ENCODE measurements at places on chromosomes 16 and 17.

DNA sequence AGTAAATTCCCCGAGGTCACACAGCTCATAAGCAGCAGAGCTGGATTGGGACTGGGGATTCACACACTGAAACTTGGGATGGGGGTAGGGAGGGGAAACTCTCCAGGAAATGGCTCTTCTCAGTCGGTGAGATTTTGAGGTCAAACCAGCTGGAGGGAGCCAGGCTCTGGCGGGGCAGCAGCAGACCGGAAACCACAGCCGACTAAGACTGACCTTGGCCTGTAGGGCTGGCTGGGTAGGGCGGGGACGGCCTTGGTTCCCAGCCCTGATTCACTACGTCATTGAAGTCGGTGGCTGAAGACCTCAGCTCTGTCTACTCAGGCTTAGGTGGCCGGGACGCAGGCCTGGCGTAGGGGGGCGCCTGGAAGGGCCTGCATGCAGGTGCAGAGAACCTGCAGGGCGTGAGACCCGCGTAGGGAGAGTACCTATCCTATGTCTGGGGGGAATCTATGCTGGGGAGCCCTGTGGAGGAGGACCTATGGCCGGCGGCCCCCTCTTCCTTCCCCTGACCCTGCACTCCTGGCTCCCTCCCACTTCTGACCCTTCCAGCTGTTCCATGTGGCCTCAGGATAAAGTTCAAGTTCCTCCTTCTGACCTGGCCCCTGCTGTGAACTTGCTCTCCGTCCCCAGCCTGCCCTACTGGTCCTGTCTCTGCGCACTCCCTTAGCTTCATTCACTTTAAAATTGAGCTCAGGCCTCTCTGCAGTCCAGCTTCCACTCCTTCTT lies 11.9 kb upstream of the SLC4A1 start:
- no peak for DNase-seq
- peaks cover 36% of the 10 kb centered on the region for H3K27me3 ChIP-seq
- no peak overlapping the region for H3K27ac ChIP-seq
- H3K4me1 ChIP-seq = peaks cover 8% of the 10 kb centered on the region
- no peak overlapping the region for H3K4me3 ChIP-seq
- H3K36me3 ChIP-seq = no peaks in the 10 kb centered on the region

DNA sequence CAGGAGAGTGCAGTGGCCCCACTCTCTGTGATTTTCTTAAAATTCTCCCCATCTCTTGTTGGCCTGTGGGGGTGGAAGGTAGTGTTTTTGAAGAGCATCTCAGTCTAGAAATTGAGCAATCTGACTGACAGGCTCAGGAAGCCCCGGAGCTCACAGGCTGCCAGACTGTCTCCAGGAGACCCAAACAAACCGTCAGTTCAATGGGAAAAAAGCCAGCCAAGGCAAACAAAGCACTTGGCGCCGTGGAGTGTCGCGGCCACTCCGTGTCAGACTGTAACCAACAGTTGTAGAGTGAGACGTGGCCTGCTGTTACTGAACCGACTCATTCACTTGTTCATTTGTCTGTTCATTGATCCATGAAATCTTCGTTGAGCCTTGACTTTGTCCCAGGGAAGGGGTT lies 33.7 kb downstream of the RGS9 start:
- H3K27ac ChIP-seq = peak overlapping the region; percentile 82
- no peaks in the 10 kb centered on the region for H3K27me3 ChIP-seq
- DNase-seq = no peak
- H3K4me3 ChIP-seq = no peak overlapping the region
- no peaks in the 10 kb centered on the region for H3K36me3 ChIP-seq

DNA sequence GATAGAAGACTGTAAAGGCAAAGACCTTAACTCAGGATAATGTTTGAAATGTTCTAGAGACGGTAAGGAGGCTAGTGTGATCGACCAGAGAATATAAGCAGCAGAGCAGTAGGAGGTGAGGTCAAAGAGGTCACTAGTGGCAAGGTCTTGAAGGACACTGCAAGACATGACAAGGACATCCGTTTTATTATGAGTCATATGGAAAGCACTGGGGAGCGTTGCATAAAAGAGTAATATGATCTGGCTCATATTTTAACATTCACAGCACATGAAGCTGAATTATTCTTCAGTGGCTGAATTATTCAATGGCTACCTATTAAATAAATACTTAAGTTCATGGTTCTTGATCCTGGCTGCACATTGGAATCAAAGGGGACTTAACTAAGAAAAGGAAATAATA lies 123.7 kb downstream of the SOX9 start:
- H3K27ac ChIP-seq = no peak overlapping the region
- H3K36me3 ChIP-seq = no peaks in the 10 kb centered on the region
- DNase-seq = no peak
- no peaks in the 10 kb centered on the region for H3K27me3 ChIP-seq

GRCh38 chr16:70743791-70744190 lies 57.2 kb downstream of the VAC14 start:
- H3K36me3 ChIP-seq = peaks cover 45% of the 10 kb centered on the region
- peaks cover 73% of the 10 kb centered on the region for H3K4me1 ChIP-seq
- H3K27ac ChIP-seq = no peak overlapping the region
- no peaks in the 10 kb centered on the region for H3K27me3 ChIP-seq
- H3K4me3 ChIP-seq = no peak overlapping the region

DNA sequence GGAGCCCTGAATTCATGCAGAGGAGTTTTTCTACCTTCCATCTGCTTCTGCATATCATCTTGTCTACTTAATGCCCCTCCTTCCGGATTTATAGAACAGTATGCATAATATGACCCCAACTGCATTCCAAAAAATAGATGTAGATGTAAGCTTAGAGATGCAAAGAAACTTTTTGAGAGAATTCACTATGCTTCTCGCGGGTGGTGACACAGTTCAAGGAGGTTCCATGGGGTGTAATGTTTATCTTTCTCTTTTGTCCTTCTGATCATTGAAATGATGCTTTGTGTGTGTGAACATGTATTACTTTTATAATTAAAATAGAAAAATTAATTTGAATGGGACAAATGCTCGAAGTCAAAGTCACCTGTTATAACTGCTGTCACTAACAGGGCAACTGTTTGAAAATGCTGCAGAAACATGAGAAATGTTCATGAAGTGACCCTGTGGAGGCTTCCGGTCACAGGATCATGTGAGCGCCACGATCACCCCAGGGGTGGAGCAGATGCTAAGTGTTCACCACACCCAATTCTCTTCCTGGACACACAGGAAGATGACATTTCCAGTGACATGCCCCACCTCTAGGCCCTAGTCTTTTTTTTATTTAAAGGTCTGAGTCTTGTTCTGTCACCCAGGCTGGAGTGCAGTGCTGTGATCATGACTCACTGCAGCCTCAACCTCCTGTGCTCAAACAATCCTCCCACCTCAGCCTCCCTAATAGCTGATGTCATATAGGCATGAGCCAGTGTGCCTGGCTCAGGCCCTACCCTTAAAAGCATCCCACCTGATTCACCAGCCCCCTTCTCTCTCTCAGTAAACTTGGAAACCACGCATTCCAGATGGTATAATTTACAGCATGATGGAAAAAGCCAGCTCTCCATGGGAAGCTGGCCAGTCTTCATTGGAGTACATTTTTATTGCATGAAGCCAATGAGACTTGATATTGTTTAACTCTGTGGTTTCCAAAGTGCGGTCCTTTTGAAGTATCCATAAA lies 21.0 kb upstream of the AGRP start:
- H3K4me3 ChIP-seq = no peak overlapping the region
- no peaks in the 10 kb centered on the region for H3K36me3 ChIP-seq
- H3K27ac ChIP-seq = no peak overlapping the region
- H3K4me1 ChIP-seq = no peaks in the 10 kb centered on the region
- H3K27me3 ChIP-seq = no peaks in the 10 kb centered on the region
- no peak for DNase-seq
